ENCODE measurements at places on chromosomes 2 and 18.

GRCh38 chr2:233250985-233251305 lies 528 bp upstream of the ATG16L1 start:
- no peak for DNase-seq

- DNase-seq: no peak
Measured at GRCh38 chr2:113370478-113371091, 66.9 kb upstream of the ZNG1B start.

GRCh38 chr2:108967757-108968156 lies 21.3 kb downstream of the EDAR start:
- DNase-seq: no peak

- no peak for DNase-seq
Measured at GRCh38 chr2:227035711-227036367, 128.2 kb downstream of the COL4A4 start.

DNA sequence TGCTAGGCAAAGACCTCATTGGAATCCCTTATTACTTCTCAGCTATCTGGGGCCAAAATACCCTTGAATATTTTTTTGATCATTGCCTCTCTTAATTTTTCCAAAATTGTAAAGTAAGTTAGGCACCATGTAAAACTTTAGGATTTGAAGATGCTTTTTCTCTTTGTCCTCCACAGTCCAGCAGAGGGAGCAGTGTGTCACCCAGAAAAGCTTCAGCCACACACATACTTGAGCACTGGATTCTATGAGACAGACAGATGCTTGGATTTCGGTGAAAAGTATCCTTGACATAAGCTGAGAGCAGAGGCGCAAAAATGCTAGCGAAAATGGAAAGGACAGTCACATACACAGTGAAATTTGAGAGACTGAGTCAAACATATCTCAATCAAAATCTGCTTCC lies 74.7 kb upstream of the KCNJ3 start:
- no peak for DNase-seq

DNA sequence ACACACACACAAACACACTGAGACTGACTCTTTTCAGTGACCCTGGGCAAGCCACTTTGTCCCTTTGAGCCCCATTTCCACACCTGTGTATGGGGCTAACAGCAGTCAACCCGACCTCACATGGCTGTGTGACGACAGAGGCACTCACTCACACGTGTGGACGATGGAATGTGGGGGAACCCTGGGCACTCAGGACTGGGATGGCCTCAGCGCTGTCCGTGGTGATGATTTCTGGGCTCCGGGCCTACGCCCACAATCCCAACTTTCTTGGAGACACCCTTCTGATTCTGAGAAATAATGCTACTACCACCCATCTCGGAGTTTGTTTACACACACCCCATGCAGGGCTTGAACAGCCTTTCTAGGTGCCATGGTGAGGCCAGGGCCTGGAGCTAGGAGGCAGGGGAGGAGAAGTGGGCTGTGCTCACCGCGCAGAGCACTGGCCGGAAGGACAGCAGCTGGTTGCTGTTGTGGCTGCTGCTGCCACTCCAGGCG lies 1.5 kb downstream of the CRYBA2 start:
- no peak for DNase-seq

DNA sequence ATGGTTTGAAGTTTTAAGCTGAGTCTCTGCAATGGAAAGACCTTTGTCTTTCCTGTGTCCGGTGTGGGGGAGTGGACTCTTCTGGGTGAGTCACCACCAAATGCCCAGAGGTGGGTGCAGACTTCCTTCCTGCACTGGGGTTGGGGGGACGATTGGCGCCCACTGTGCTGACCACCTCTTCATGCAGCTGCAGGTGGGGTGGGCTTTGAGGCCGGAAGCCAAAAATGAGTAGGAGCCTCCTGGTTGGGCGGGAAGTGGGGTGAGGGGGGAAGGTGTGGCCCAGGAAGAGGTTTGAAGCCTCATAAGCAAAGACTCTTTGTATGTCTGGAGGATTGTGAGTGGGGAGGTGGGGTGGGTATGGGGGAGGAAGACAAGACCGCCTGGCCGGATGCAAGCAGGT lies 27.6 kb downstream of the PAX8 start:
- DNase-seq: no peak

- no peak for DNase-seq
Measured at GRCh38 chr2:208042450-208042849, 17.1 kb upstream of the PLEKHM3 start.

DNA sequence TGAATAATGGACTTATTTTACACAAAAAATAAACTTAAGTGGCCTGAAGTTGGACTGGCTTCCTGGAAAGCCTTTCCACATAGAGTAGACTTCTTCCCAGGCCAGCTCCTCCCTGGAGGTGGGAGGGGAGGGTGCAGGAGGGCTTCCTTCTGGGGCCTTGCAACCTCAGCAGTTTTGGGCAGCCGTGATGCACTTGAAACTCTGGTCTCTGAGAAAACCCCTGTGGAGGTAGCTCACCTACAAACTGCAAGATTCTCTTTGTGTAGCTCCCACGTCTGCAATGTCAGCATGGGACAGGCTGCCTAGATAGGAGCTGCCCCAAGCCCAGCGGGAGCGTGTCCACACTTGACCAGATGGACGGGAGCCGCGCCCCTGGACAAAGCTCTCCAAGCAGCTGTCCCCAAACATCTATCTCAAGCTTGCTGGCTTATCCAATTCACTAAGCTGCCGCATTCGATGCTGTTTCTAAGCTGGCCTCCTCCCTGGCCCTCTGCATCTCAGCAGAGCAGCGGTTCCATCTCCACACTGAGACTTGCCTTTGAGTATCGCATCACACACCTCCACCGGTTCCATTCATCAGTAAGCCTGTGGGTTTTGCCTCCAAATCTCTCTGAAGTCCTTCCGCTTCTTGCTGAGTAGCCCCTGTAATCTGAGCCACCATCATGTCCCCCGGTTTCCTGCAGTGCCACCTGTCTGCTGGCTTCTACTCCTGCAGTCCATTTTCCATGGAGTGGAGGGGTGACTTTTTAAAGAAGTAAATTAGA lies 1.6 kb upstream of the LPIN1 start:
- no peak for DNase-seq

- no peak for DNase-seq
Measured at GRCh38 chr18:64618390-64618789, 469.5 kb upstream of the LINC00305 start.

DNA sequence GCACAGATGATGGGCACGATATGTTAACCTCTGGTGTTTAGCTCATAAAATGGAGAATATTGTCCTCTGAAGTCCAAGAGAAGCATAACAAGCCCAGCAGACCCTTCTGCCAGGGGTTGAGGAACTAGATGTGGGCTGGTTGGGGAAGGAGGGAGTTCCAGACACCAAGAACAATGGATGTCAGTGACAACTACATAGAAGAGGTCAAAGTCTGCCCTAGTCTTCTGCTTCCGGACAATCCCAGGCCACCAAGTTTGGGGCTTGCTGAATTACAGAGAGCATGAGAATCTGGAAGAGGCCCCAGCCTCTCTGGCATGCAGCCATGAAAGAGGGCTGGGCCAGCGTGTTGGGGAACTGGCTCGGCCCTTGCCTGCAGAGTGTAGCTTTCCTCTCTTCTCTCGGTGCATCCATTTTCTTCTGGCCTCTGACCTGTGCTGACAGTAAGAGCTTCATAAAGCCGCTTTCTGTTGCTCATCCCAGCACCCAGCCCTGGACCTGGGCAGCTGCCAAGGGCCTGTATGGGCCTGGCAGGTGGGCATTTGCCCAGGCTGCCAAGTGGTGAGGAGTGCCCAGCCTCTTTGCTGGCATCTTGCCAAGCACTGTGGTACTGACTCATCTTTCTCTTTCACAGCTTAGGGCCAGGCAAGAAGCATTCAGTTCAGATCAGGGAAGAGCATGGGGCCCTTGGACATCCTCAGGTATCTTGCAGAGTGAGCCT lies 14.6 kb upstream of the LAPTM4A start:
- DNase-seq: no peak

DNA sequence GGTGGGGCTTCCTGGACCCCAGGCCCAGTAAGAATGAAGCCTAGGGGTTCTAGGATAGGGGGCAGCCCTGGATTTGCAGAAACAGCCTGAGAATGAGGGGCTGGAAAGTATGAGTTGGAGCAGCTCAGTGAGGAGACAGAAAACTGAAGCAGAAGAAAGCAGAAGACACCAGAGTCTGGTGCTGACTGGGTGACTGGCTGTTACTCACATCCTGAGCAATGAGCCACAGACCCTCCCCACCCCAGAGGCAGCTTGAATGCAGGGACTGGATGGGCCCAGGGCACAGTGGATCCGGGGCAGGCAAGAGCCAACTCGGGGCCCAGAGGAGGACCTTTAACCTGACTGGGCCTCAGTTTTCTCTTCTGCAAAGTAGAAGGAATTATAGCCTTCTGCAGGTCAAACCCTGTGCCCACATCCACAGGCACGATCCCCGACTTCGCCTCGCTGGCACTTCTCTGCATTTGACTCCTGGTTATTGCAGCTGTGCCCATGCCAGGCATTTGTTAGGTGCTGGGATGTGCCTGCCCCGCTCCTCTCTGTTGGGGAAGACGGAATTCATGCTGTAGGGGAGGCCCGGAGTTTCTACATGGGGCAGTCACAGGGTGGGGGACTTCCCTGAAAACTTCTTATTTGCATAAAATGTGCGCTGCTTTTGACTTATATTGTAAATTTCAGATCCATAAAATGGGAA lies 8.5 kb downstream of the STEAP3 start:
- DNase-seq: no peak

DNA sequence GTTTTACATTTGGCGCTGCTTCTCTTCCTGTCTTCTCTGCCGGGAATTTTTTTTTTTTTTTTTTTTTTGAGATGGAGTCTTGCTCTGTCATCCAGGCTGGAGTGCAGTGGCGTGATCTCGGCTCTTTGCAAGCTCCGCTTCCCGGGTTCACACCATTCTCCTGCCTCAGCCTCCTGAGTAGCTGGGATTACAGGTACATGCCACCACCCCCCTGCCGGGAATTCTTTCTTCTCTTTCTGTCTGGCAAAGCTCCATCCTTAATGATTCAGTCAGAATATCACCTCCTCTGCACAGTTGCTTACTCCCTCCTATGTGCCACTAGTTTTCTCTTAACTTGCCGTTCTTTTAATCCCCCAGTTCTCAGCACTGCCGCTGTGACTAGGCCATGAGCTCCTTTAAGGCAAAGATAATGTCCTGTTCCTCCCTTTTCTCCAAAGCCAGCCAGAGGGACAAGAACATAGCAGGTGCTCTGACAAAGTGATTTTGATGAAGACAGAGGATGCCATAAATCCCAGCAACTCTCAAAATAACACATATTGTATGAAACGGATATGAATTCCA lies 112.1 kb upstream of the LRATD1 start:
- no peak for DNase-seq

GRCh38 chr18:2009942-2010697 lies 561.2 kb downstream of the METTL4 start:
- DNase-seq: no peak

- DNase-seq: no peak
Measured at GRCh38 chr2:177467646-177468045, 75.1 kb downstream of the AGPS start.

- DNase-seq: no peak
Measured at GRCh38 chr2:235541016-235541415, 47.2 kb downstream of the AGAP1 start.

GRCh38 chr2:238100049-238100820 lies at the start of gene ESPNL:
Gene ESPNL (plus strand): TSS chr2:238100340. CDS start chr2:238100420, 80 bp downstream.
- DNase-seq: no peak

DNA sequence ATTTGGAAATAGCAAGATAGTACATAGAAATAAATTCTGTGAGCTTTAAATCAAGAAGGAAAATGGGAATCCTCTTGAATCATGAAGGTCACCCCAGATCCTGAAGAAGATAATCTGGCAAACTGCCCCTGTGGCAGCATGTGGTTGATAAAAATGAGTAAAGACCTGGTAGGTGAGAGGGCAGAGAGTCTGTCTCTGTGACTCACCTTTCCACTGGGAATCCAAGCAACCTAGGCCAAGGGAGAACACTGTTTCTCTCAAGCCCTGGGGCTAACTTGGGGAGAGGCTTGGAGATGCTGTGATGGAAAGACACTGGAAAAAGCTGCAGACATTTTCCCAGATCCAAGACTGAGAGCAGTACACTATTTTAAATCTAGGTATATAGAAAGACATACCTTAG lies 185.8 kb upstream of the CNTNAP5 start:
- no peak for DNase-seq

DNA sequence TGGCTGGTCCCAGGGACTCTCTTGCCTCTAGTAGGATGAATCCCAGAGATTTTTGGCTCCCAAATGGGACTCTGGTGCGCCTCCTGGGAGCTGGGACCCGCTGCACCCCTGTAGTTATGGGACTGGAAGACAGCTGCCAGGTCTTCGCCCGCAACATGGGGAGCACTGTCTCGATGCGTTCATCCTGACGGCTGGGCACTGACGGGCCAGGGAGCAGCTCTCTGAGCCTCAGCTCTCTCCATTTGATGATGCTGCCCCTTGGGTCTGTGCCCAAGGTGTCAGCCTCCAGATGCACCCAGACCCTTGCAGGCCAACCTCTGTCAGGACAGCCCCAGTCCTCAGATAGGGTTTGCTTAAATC lies 9.3 kb upstream of the ARMC9 start:
- DNase-seq: no peak
